Activated B cell treated with CpG ODN at 0.5 μM for 24 hours (primary cell): ENCODE measurements at places on chromosomes 3 and 15. TPM values are rescaled to one million over a fixed set of nuclear protein-coding genes. Genes with fewer than 3 reads are reported as not detected.

DNA sequence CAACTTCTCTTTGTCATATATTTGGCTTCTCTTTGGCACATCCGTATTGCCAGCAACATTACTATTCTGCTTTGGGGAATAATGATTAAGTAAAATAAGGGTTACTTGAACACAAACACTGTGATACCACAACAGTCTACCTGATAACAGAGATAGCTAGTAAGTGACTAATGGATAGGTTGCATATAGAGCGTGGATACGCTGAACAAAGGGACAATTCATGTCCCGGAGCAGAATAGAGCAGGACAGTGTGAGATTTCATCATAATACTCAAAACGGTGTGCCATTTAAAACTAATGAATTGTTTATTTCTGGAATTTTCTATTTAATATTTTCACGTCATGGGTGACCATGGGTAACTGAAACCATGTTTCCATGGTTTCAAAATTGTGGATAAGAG is 54.1 kb downstream of the SCN5A start:
- no peak overlapping the region for H3K27ac ChIP-seq
- no peaks in the 10 kb centered on the region for H3K36me3 ChIP-seq
- no peak overlapping the region for H3K4me3 ChIP-seq
- H3K4me1 ChIP-seq, result no peaks in the 10 kb centered on the region

GRCh38 chr3:143650120-143650519 is 198.1 kb downstream of the SLC9A9 start:
- DNase-seq, result no peak
- H3K36me3 ChIP-seq, result peaks cover 16% of the 10 kb centered on the region
- no peak overlapping the region for H3K27ac ChIP-seq
- no peak overlapping the region for H3K4me3 ChIP-seq

DNA sequence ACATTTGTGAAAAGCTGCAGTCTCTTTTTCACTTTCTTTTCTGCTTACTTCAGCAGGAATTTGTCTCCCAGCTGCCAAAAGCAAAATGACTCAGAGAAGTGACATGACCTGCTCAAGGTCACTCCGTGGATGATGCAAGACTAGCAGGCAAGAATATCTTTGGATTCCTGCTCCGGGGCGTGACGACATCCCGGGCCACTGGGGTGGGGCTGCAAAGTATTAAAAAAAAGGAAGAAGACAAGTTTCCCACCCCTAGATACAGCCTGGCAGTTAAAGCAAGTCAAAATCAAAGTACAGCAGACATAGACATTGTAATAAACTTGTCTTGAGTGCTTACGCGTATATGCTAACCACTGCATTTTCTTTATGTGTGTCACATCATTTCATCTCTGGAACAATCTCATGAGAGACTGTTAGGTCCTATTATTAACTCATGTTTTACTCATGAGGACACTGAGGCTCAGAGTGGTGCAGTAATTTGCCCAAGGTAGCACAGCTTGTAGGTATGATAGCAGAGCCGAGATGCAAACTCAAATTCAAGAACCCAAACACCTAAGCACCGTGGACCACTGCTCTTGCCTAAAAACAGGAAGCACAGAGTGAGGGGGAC is 485.2 kb upstream of the PROK2 start:
- no peak for DNase-seq
- peak overlapping the region; percentile 38 for H3K4me3 ChIP-seq
- peaks cover 94% of the 10 kb centered on the region for H3K4me1 ChIP-seq

DNA sequence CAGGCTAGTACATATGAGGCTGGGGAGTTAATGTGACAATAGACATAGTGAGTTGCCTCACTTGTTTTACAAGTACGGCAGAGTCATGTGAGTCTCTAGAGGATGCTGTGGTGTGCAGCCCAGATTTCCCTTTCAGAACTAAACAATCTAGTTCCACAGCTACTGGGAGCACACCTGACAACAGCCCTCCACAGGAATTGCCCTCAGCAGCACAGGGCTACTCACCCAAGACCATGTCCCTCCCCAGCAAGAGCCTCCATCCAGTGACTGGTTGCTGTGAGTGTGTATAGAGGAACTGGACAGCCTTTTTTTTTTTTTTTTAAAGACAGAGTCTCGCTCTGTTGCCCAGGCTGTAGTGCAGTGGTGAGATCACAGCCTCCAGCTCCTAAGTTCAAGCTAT is 40.2 kb upstream of the UBE2E2 start:
- peak overlapping the region; percentile 33 for H3K27ac ChIP-seq
- H3K36me3 ChIP-seq, result no peaks in the 10 kb centered on the region
- H3K4me1 ChIP-seq, result peaks cover 31% of the 10 kb centered on the region
- H3K4me3 ChIP-seq, result peak overlapping the region; percentile 19
- DNase-seq, result no peak

DNA sequence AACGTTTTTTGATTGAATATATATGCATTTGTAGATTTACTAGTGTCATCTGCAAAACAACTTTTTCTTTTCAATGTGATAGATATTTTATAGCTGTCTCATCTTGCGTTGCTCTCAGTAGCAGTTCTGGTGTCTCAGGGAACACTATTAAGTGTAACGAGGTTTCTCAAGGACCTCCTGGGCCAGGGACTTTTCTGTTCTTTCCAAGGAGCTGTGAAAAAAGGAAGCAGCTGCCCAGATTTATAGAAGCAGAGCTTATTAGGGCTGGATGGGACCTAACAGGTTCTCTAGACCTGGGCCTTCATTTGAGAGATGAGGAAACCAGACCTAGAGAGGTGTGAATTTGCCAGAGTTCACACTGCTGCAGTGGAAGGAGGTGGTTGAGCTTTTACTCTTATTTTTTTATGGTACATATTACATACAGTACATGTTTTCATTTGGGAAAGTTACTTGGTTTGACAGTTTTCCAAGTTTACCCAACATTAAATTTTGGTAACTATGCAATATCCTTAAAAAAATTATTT is 16.1 kb downstream of the MAP2K1 start:
- peak overlapping the region; percentile 19 for H3K4me3 ChIP-seq
- H3K4me1 ChIP-seq, result peaks cover 65% of the 10 kb centered on the region
- DNase-seq, result no peak
- no peak overlapping the region for H3K27ac ChIP-seq
- no peaks in the 10 kb centered on the region for H3K27me3 ChIP-seq

DNA sequence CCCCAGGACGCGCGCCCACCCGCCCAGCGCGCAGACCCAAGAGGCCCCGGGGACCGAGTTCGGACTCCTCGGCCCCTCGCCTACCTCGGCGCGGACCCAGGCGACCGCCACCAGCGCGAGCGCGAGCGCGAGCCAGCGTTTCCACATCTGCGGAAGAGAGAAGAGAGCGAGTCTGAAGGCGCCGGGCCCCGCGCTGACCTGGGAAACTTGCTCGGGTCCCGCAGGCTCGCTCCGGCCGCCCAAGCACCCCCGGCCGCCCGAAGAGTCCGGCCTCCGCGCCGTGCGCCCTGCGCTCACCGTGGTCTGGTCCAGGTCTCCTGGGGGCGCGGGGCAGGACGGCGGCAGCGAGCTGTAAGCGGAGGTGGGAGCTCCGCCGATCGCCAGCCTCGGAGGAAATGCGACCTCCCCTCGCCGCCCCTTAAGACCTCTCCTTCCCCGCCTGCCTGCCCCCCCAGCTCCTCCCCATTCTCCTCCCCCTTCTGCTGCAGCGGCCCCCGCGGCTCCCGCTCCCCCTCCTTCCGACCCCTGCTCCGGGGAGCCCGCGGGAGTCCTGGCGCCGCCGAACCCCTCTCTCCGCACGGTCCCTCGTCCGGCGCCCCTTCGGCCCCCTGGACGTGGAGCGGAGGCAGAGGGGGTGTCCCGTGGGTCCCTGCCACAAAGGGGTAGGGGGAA is at the start of gene FSTL1:
Gene FSTL1, minus strand, starts transcription at position 393 of the 672 bp plus-strand sequence. Its CDS starts 246 bp downstream, at position 147.
- no peak for DNase-seq
- no peak within 1 kb of the TSS for H3K27ac ChIP-seq
- H3K27me3 ChIP-seq, result peaks cover 40% of the 10 kb centered on the region
- peak within 1 kb of the TSS; percentile 79 for H3K4me3 ChIP-seq
- H3K4me1 ChIP-seq, result peaks cover 12% of the 10 kb centered on the region

DNA sequence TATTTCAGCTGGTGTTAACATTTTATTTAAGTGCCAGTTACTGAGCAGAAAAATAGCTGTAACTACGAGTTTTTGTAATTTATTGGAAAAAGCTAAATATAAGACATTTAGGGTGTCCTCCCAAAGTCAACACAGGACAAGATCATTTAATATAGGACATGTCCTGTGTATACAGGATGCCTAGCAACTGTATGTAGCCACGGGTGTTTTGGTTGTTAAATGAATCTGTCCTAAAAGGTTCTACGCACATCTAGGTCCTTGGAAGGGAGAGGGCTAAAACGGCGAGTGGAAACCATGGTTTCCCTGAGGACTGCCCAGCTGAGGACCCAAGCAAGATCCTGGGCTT is 565 bp upstream of the ZNF621 start:
- H3K27me3 ChIP-seq, result no peaks in the 10 kb centered on the region
- H3K36me3 ChIP-seq, result peaks cover 30% of the 10 kb centered on the region
- peak overlapping the region; percentile 91 for H3K27ac ChIP-seq
- no peak for DNase-seq

DNA sequence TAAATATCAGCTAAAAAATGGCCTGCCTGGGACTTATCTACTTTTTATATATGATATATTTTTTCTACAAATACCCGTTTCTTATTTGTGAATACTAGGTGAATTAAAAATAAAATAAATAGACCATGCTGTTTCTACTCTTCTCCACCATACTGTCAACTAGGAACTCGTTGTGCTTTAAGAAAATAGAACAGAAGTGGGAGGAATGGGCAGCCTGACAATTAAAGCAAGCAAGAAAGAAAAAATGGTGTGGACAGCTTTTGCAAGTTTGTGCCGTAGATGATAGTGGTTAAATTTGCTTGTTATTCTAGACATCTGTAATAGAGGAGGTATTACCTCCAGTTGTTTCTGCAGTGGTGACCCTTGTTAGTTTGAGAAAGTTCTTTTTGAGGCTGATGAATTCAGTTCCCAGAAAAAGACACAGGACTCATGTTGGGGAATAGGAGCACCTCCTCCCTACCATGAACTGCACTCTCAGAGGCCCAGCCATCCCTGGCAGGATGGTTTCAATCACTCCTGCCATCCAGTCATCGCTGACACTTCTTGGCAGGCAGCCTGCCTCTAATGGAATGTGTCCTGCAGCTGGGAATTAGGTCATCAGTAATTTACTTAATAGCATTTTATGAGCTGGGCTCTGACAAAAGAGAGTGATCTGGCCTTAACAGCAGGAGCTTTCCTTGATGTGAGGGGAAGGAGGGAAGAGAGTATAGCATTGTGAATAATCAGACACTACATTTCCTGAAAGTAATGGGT is 105.0 kb upstream of the GAP43 start:
- DNase-seq, result no peak
- H3K36me3 ChIP-seq, result no peaks in the 10 kb centered on the region
- peaks cover 16% of the 10 kb centered on the region for H3K27me3 ChIP-seq
- H3K27ac ChIP-seq, result no peak overlapping the region

DNA sequence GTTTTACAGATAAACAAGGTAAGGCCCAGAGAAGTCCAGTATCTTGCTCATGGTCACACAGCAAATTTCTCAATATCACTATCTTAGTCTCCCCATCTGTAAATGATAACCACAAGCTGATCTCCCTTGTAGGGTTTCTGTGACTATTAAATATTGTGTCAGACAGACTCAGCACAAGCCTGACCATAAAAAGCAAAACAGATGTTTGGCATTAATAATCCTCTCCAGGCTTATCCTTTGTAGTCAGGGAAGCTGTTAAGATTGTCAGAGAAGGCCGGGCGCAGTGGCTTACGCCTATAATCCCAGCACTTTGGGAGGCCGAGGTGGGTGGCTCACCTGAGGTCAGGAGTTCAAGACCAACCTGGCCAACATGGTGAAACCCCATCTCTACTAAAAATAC is 173.2 kb upstream of the PRICKLE2 start:
- no peak for DNase-seq
- no peaks in the 10 kb centered on the region for H3K27me3 ChIP-seq
- no peak overlapping the region for H3K27ac ChIP-seq
- H3K4me3 ChIP-seq, result no peak overlapping the region

DNA sequence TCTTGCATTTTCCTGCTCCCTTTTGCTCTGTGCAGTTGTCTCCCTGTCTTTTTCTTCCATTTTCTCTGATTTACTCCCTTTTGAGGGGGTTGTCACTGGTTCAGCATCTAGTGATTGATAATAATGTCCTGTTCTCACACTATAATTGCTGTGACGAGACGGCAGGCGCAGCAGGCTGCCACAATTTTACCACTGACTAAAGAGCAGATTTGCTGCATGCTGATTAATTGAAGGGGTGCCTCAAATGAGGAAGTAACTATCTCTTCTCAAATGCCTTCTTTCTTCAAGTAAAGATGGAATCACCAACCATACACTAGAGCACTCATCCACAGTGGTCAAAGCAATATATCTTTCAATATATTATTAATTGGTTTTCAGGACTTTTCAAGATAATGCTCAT is 219.3 kb downstream of the CBLB start:
- DNase-seq, result no peak
- no peak overlapping the region for H3K27ac ChIP-seq
- H3K4me3 ChIP-seq, result no peak overlapping the region
- H3K36me3 ChIP-seq, result no peaks in the 10 kb centered on the region
- H3K27me3 ChIP-seq, result peaks cover 4% of the 10 kb centered on the region

- H3K27me3 ChIP-seq, result peaks cover 6% of the 10 kb centered on the region
- H3K4me1 ChIP-seq, result no peaks in the 10 kb centered on the region
- H3K27ac ChIP-seq, result no peak overlapping the region
- H3K4me3 ChIP-seq, result no peak overlapping the region
Observed at GRCh38 chr15:69096196-69096595, 64.2 kb upstream of the GLCE start.

DNA sequence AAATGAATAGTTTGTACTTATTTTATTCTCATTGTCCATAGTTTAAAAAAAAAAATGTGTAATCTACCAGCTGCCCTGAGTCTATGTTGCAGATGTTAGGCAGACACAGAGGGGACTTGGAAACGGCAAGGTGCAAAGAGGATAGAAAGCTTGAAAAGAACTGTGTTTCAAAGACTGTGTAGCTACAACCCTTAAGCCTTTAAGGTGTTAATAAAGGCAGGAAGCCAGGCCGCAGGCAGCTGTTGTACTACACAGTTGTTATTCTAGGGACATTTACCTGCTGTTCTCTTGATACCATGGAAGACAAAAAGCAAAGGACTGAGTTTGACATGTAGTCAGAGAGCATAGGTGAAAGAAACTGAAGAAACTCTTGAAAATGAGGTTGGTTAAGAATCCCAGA is 440.0 kb downstream of the TUSC7 start:
- H3K27me3 ChIP-seq, result no peaks in the 10 kb centered on the region
- H3K36me3 ChIP-seq, result no peaks in the 10 kb centered on the region
- no peak overlapping the region for H3K4me3 ChIP-seq
- DNase-seq, result no peak
- no peak overlapping the region for H3K27ac ChIP-seq

- no peaks in the 10 kb centered on the region for H3K4me1 ChIP-seq
- no peak overlapping the region for H3K27ac ChIP-seq
- no peak overlapping the region for H3K4me3 ChIP-seq
- peaks cover 1% of the 10 kb centered on the region for H3K27me3 ChIP-seq
- no peaks in the 10 kb centered on the region for H3K36me3 ChIP-seq
- DNase-seq, result no peak
Observed at GRCh38 chr3:139284221-139284620, 59.6 kb upstream of the MRPS22 start.

- no peak overlapping the region for H3K4me3 ChIP-seq
- H3K36me3 ChIP-seq, result peaks cover 13% of the 10 kb centered on the region
- peaks cover 32% of the 10 kb centered on the region for H3K4me1 ChIP-seq
- H3K27ac ChIP-seq, result no peak overlapping the region
- H3K27me3 ChIP-seq, result no peaks in the 10 kb centered on the region
Observed at GRCh38 chr3:136658946-136659682, 93.1 kb downstream of the STAG1 start.

GRCh38 chr3:127107002-127107401 is 85.9 kb upstream of the PRR23E start:
- no peak overlapping the region for H3K27ac ChIP-seq
- H3K36me3 ChIP-seq, result no peaks in the 10 kb centered on the region
- no peaks in the 10 kb centered on the region for H3K4me1 ChIP-seq
- H3K27me3 ChIP-seq, result peaks cover 4% of the 10 kb centered on the region
- H3K4me3 ChIP-seq, result no peak overlapping the region
- no peak for DNase-seq

The MAP6D1 gene
- 0.78 and 1.9 TPM in 2 replicates for total RNA-seq

The PRSS50 gene
- total RNA-seq, result not detected in 2 replicates

The GPR176 gene
- total RNA-seq, result 0.12 TPM in 1 of 2 replicates, not detected in the other

The RPS17 gene
- total RNA-seq, result 3,227 and 3,822 TPM in 2 replicates

The AQP9 gene
- total RNA-seq, result 0.10 TPM in 1 of 2 replicates, not detected in the other
